ENCODE measurements at places on chromosomes 11 and 22.

- DNase-seq = no peak
These were observed 340.3 kb upstream of the DDI1 start for GRCh38 chr11:103696123-103696522.

- no peak for DNase-seq
These were observed 1069.6 kb downstream of the BRD1 start for GRCh38 chr22:48757985-48758561.

DNA sequence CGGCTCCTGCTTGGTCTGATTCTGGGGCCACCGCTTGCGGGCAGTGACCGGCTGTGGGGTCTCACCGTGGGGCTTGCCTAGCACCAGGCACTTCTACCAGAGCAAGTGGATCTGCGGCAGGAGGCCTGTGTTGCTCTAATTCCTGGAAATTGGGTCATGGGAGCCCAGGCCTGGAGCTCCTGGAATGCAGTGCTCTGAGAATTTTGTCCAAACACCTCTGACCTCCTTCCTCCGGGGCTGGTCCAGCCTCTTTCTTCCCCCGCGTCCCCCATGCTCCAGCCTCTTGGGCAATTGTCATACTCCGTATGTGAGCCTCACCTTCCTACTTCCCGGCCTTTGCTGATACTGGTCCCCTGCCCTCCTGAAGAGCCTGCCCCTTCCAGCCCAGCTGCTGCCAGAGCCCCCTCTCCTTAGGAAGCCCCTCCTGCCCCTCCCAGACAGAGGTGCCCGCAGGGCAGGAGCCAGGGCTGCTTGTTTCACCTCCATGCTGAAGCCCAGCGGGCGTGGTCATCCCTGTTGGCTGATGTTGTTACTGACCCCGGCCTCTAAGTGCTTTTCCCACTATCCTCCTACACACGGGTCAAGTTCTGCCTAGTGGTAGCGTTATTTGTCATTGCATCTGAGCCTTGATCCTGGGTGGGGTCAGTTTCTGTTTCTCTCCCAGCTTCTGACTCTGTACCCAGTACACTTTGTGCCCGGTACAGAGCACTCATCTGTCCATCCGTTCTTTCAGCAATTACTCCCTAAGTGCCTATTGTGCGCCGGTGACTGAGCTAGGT lies 9.6 kb downstream of the MGAT3 start:
- DNase-seq = no peak

GRCh38 chr11:86186386-86186785 lies 58.2 kb upstream of the EED start:
- DNase-seq = no peak

- DNase-seq = no peak
These were observed 67.5 kb upstream of the ZBED5 start for GRCh38 chr11:10925149-10925926.

GRCh38 chr22:17234144-17234623 lies 14.9 kb upstream of the ADA2 start:
- no peak for DNase-seq

GRCh38 chr11:126231725-126232459 lies 20.3 kb downstream of the FAM118B start:
- DNase-seq = peak; percentile 68

GRCh38 chr11:119284344-119285157 lies 32.4 kb downstream of the MCAM start:
- peak; percentile 50 for DNase-seq

DNA sequence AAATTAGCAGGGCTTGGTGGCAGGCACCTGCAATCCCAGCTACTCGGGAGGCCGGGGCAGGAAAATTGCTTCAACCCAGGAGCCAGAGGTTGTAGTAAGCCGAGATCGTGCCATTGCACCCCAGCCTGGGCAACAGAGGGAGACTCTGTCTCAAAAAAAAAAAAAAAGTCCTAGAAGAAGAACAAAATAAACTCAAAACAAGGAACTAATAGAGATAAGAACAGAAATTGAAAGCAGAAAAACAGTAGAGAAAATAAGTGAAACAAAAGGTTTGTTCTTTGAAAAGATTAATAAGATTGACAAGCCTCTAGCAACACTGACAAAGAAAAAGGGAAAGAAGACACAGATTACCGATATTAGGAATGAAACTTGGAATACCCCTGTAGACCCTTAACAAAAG lies 45.1 kb upstream of the CBX7 start:
- no peak for DNase-seq

DNA sequence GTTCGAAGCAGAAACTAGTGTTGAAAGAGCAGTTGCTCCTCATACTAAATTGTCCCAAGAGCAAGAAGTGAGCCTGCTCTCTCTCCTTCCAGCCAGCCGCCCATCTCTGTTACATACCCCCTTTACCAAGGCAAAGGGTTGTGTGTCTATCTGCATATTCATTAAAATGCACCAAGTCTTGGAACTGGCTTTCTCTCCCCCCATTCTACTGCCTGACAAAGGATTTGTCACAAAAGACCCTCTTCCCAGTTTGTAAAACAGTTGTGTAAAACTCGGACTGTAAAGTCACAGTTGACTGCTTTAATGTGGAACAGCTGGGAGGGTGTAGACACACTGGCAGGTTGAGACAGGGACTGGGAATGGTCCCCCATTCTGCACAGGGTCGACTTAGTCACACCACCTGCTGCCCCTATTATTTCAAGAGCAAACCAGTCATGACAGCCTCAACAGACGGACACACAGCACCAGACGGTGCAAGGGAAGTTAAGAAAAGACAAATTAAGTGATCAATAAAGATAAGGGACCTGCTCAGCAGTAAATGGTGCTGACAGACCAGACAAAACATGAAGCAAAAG lies 60.0 kb upstream of the HTATIP2 start:
- no peak for DNase-seq

DNA sequence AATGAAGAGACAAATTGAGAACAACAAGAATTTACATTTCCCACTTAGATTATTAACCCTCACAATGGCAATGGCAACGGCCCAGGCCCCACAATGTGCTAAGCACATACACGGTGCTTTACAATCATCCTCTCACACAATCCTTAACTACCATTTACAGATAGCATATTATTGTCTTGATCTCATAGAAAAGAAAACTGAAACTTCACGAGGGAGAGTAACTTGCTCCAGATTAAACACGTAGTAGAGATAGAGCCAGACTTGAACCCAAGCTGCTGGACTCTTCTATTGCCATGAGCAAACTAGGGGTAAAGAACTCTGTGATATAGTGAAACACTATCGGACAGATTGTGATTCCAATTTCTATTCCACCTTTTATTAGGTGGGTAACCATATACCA lies 665.1 kb downstream of the DLG2 start:
- DNase-seq = no peak

GRCh38 chr11:88246696-88247095 lies 71.5 kb upstream of the RAB38 start:
- peak; percentile 49 for DNase-seq

DNA sequence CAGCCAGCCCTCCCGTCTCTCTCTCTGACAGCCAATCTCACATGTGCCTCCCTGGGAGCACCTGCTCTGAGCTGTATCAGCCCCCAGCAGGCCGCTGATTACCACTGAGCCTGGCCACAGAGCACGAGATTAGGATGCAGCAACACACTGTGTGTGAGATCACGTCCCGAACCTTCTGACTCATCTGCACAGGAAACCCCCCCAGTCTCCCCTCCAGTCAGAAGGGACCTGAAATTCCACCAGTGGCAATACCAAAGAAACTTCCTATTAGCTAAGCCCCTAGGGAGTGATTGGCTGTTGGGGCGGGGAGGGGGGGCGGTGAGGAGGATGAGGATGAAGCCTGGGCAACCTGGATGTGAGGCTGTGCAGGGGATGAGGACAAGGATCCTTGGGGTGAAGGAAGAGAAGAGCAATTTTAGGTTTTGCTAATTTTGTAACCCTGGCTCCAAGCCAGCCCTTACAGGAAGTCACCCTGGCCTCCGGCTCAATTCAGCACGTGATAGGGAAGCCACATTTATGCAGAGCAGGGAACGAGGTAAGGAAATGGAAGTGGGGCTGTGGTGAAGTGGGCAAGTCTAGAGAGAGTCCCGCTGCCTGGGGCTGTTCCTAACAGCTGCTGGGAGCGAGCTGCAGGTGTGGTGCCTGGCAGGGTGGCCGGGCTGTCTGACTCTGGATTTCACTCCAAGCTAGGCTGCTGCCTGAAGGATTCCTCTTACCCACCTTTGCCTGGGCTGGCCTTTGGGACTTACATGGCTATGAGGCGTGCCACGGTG lies 1.9 kb downstream of the SLC43A3 start:
- peak; percentile 76 for DNase-seq

GRCh38 chr11:45037434-45038005 lies 86.8 kb upstream of the TP53I11 start:
- DNase-seq = no peak

DNA sequence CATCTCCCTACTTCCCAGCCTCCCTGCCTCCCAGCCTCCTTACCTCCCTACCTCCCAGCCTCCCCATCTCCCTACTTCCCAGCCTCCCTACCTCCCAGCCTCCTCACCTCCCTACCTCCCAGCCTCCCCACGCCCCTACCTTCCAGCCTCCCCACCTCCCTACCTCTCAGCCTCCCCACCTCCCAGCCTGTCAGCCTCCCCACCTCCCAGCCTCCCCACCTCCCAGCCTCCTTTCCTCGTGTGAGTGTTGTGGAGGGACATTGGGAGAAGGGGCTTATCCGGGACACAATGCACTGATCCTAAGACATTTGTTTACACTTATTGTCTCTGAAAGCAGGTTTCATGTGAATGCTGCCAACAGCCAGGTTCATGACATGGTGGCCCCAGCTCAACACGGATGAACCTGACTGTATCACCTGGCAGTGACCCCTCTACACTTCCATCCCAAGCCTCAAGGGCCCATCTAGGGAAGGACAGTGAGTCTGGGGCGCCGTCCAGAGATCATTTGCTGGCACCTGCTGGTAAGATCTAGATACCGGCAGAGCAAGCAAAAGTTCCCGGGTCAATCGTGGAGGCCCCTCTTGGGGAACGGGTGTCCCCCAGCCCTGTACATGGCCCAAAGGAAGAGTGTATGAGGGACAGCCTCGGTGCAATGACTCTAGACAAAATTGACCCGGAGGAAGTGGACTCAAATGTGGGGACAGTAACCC lies 34.5 kb upstream of the TH start:
- DNase-seq = no peak

DNA sequence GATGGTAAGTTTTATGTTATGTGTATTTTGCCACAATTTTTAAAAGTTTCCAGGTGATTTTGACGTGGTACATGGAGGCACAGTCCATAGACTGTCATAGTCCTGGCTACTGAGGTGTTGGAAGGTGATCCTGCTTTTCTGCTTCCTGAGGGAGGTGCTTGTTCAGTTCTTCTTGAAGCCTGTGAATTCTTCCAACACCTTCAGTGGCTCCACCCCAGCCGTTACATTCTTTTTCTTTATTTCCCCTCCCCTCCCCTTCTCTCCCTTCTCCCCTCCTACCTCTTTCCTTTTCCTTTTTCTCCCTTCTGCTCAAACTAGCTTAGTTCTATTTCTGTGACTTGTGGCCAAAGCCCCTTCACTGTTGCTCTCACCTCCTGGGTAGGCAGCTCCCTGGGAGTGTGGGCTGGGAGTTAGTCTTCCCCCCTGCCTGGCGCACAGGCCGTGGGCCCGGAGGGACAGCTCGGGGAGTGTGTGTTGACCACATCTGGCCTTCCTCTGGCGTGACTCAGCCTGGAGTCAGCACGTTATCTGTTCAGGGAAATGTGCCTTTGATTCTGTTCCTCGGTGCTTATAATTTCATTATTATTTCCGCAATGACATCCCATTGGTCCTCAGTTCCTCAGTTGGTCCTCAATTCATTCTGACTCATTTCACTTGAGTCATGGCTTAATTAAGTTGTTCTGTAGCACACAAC lies 566.2 kb downstream of the TBC1D22A start:
- peak; percentile 93 for DNase-seq

GRCh38 chr11:2902784-2903671 lies 17.5 kb upstream of the CDKN1C start:
- DNase-seq = no peak

DNA sequence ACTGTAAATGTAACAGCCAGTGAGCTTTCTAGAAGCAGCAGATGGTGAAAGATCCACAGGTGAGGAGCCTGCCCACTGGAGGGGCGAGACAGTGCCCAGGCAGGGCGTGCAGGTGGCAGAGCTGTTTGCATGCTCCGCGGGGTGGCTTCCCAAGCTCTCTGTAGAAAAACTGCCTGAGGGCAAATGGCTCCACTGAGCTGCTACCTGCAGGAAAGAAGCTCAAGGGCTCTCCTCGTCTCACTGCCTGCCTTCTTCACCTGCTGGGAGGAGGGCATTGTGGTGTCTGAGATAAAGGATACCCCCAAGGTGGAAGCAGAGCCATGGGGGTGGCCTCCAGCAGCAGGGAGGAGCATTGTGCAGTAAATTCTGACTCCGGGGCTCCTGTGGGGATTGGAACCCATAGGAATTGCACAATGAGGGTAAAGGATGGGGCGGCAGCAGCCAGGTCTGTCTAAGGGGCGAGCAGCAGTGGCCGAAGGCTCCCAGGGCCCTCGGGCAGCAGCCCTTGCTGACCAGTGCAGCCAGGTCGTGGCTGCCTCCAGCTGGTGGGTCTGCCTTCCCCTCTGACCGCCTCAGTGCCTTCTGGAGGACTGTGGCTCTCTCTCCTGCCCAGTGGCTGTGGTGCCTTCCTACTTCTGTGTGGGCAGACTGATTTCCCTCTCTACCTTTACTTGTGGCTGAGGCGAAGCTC lies 28.0 kb upstream of the CABP7 start:
- no peak for DNase-seq

- DNase-seq = no peak
These were observed 22.3 kb upstream of the GLYATL2 start for GRCh38 chr11:58866788-58867187.

DNA sequence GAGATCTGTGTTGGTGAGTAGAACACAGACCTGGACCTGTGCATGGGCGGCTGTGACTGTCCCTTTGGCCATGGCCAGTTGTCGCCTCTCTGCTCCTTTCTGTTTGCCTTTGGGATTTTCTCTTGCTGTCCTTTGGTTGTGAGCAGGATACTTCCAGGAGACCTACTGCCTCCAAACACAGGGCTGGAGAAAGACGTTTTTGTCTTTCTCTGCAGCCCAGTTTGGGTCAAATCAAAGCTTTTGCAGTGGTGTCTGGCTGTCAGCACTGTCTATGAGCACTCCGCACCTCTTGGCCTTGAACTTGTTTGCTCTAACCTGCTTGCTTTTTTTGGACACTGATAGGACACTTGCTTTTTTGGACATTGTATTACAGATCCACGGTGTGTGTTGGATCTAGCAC lies 108.9 kb upstream of the SORL1-AS1 start:
- DNase-seq = no peak

DNA sequence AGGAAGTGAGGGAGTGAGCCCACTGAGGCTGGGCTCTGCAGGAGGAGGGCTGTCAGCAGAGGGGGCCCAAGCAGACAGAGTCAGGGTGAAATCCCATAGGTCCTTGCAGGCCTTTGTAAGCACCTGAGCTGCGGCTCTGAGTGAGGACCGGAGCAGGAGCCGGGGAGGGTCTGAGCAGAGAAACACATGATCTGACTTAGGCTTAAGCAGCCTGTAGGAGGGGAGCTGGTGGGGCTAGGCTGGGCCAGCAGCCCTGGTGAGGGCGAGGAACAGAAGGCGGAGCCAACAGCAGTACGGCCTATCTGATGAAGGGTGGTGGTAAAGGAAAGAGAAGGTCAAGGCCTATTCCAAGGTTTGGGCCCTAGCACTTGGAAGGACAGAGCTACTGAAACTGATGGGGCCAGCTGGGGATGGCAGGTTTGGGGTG lies 26.9 kb upstream of the CBX7 start:
- DNase-seq = no peak

Measured in astrocyte of the hippocampus (primary cell).